Stimulated activated CD4-positive, alpha-beta T cell treated with anti-CD3 and anti-CD28 coated beads, Interleukin-12 subunit alpha, Interleukin-12 subunit beta, amount 100 ng/mL, for 4 hours (primary cell): ENCODE measurements at places on chromosomes 2 and 18.

DNA sequence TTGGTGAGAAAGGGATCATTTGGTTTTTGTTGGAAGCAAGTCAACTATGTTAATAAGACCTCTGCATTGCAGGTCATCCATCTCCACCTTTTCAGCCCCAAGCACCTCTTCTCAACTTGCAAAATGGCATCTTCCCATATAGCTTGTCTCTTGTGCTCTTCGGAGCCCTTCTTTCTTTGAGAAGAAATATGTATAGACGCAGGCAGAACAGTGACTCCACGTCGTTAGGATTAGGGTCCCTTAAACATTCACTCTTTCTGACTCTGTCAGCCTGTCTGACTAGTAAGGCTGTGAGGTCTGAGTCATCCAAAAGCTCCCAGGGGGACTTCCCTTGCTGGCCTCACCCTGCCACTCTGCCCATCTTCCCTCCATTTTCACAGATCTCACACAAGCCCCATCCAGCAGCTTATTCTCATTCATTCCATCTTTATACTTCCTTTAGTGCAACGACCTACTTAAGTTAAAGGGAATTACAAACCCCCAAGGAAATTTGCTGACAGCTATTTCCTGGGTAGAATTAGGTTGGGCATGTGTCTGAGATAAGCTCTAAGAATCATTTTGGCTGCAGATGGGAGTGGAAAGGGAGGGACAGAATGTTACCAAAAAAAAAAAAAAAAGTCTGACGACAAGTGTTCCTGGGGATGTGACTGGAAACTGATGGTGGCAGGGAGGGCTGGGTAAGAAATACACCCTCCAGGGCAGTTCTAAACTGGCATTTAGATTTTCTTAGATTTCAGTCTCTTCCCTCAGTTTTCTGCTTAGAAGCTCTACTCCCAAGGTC is 37.7 kb upstream of the MEX3C start:
- peak; percentile 3 for DNase-seq

GRCh38 chr2:58762176-58762781 is 521.2 kb upstream of the FANCL start:
- DNase-seq: no peak

GRCh38 chr2:37590119-37590571 is 81.3 kb downstream of the CDC42EP3 start:
- DNase-seq: no peak

- DNase-seq: no peak
Measured at GRCh38 chr2:74884118-74884762, 50.3 kb downstream of the HK2 start.

DNA sequence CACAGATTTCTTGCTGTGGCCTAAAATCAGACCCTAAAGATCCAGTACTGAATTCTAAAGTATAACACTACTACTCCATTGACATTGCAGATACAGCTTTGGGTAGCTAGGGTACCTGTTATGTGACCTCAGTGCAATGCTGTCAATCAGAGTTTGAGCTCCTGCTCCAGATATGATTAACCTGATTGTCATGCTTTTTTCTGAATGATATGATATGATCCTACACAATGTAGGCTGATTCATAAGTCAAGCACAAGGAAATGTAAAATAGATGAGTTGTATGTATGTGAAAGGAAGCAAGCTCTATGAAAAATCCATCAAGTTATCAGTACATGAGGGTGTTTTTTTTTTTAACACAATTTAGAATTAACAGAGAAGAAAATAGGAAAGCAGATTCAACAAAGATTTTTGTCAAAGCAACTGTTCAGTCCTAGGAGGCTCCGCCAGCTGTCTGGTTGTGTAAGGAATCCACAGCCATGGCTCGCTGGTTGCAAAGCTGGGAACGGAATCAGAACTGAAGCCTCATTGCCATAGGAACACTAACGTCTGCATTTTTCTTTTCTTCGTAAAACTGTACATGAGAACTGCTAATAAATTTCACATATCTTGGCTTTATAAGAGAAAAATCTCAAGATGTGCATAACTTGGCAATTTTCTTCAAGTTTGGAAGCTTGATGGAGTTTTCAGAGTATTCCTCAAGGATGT is 52.9 kb downstream of the NR4A2 start:
- no peak for DNase-seq

GRCh38 chr2:16026816-16027501 is 86.6 kb downstream of the MYCN start:
- DNase-seq: no peak

DNA sequence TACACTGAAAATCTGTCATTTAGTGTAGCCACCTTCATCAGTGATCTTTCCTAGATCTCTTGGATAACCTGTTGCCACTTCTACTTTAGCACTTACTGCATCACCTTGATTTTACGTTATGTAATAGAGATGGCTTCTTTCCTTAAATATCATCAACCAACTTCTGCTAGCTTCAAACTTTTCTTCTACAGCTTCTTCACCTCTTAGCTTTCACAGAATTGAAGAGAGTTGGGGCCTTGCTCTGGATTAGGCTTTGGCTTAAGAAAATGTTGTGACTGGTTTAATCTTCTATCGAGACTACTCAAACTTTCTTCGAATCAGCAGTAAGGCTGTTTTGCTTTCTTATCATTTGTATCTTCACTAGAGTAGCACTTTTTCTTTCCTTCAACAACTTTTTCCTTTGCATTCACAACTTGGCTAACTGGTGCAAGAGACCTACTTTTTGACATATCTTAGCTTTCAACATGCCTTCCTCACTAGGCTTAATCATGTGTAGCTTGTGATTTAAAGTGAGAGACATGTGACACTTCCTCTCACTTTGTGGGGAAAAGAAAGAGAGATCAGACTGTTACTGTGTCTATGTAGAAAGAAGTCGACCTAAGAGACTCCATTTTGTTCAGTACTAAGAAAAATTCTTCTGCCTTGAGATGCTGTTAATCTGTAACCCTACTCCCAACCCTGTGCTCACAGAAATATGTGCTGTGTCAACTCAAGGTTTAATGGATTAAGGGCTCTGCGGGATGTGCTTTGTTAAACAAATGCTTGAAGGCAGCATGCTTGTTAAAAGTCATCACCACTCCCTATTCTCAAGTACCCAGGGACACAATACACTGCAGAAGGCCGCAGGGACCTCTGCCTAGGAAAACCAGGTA is 99.6 kb downstream of the ATL2 start:
- no peak for DNase-seq

DNA sequence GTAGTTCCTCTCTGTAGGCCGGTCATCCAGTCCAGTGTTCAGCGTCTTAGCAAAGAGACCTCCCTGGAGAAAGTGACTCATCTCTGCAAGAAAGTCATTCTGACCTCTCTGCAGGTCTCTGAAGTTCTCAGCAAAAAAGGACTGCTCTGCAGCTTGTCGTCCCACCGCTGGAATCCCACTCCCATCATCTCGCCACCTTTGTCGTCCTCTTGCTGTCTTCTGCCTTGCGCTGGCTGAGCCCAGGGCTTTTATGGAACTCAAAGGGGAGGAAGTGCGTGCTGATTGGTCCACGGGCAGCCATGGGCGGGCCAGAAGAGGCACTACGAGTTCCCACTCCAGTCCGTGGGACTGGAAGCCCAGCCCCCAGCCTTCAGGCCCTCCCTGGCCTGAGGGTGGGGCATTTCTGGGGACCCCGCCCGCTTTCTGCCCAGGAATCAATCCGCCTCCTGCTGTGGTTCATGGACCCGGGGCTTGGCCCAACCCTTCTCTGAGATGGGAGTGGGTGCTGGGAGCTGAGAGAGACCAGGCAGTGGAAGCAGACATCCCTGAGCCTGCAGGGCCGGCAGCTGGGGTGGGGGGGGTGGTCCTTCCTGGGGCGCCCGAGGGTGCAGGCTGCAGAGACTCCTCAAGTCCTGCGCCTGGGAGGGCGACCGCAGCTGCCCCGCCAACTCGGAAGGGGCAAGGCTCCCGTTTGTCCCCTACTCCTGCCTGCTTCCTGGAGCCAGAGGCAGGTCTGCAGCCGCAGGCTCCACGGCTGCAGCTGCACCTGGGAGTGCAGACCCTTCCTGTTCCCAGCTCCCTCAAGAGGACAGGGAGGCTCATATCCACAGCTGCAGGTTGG is 660.7 kb upstream of the RAB6C start:
- DNase-seq: no peak
